ENCODE measurements at places on chromosomes 11 and 22.

DNA sequence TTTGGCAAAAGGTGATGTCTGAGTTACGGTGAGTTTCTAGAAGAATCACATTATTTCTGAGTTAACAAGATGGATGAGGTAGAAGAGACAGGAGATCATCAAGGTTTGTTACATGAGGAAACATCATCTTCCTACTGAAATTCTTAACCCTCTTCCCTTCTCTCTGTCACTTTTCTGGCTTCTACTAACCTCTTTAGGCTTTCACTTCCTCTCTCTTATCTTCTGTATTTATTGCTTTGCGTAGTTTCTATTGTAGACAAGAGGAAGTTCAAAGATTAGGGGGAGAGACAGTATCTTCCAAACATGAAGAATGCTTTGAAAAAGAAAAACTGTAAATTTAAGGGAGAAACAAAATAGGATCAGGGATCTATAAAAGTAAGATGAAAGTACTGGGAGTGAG lies 75.4 kb downstream of the TRPC6 start:
- no peak for DNase-seq

- no peak for DNase-seq
Measured at GRCh38 chr11:64851831-64852351, 7.4 kb upstream of the CDC42BPG start.

- DNase-seq, result no peak
Measured at GRCh38 chr11:112841729-112842128, 119.5 kb upstream of the NCAM1 start.

- peak; percentile 57 for DNase-seq
Measured at GRCh38 chr11:106986261-106986660, 32.0 kb downstream of the GUCY1A2 start.

DNA sequence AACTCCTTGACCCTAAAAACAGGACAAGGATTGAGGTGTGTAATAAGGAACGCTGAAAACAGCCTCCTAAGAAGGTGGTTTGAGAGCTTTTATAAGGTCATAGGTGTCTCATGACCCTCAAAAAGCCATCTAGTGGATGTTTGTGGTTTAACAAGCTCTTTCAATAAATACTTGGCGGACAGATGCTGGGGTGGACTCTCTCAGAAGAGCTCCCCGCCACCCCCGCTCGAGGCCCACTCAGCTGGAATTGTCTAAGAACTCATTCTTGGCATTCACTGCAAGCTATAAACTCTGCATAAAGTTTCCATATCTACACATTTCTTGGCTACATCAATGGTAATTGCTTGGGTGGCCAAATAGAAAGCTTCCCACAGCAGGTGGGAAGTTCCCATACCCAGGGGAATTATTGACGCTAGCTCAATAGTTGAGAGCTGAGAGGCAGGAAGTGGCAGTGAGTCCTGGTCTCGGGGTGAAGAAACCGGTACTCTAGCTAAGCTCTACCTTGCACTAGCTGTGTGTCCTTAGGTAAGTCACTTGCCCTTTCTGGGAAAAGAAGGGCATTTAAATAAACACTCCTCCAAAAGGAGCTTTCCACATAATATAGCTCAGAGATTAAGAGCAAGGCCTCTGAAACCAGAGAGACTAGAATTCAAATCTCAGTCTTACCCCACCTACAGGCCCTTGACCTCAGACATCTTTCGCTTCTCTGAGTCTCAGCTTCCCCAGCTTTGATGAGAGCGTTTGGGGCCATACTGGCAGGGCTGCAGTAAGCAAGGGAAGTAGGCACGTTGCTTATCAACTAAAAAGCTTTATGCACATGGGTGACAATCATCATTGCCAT lies 6.4 kb downstream of the MS4A15 start:
- no peak for DNase-seq

DNA sequence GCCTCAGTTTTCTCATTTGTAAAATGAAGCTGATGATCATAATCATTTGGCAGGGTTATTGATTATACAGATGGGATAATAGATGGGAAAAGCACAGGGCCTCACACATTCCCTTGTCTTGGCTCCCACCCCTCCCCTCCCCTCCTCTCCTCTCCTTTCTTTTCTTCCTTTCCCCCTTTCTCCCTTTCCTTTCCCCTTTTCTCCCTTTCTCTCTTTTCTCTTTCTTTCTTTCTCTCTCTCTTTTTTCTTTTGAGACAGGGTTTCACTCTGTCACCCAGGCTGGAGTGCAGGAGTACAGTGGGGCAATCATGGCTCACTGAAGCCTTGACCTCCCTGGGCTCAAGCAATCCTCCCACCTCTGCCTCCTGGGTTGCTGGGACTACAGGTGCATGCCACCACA lies 161.0 kb upstream of the NARS2 start:
- DNase-seq, result no peak

GRCh38 chr11:1546536-1547466 lies 25.3 kb downstream of the DUSP8 start:
- DNase-seq, result peak; percentile 11

- DNase-seq, result no peak
Measured at GRCh38 chr22:20430101-20430719, 7.4 kb downstream of the SCARF2 start.

DNA sequence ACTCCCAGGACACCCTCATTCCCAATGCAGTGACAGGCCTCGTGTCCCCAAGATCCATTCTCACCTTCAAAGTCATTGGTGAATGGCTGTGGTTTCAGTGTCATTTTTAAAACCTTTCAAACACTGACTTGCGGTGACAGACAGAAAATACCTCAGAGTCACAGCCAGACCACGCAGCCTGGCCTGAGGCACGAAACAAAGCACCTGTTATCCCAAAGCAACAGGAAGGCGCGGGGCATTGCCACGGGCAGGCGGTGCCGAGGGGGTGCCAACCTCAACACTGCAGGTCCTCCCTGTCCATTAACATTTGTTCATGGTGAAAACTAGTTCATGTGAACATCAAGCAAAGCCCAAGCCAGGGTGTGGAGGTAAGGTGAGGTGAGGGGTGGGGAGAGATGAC lies 38.2 kb downstream of the RPUSD4 start:
- no peak for DNase-seq

- DNase-seq, result no peak
Measured at GRCh38 chr11:75813124-75813523, 1.9 kb upstream of the UVRAG start.

GRCh38 chr11:14669958-14670357 lies 26.4 kb downstream of the PDE3B start:
- DNase-seq, result no peak

- DNase-seq, result no peak
Measured at GRCh38 chr11:113880971-113881370, 5.6 kb upstream of the USP28 start.

- no peak for DNase-seq
Measured at GRCh38 chr11:68116974-68117373, 4.2 kb downstream of the CHKA start.

DNA sequence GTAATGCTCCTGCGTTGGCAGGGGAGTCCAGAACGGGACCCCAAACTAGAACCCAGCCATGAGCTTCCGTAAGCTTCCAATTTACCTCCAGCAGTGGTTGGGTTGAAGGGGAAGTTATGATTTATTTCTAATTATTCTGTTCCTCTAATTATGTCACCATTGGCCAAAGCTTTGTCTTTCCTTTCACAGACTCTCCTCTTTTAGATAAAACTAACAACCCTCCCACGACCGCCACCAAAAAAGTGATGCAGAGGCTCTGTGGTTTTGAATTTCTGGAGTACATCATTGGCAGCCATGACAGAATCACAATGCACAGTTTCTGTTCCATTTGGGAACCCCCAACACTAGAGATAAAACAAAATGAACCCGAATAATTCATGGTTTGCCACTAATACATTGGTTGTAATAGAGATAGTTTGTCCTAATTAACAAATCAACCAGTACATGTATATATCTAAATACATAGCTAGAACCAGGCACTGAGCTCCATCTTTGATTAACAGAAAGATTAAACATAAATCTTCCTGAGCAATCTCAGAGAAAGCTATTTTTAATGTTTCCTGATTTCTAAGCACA lies 64.3 kb downstream of the ETS1 start:
- DNase-seq, result no peak

DNA sequence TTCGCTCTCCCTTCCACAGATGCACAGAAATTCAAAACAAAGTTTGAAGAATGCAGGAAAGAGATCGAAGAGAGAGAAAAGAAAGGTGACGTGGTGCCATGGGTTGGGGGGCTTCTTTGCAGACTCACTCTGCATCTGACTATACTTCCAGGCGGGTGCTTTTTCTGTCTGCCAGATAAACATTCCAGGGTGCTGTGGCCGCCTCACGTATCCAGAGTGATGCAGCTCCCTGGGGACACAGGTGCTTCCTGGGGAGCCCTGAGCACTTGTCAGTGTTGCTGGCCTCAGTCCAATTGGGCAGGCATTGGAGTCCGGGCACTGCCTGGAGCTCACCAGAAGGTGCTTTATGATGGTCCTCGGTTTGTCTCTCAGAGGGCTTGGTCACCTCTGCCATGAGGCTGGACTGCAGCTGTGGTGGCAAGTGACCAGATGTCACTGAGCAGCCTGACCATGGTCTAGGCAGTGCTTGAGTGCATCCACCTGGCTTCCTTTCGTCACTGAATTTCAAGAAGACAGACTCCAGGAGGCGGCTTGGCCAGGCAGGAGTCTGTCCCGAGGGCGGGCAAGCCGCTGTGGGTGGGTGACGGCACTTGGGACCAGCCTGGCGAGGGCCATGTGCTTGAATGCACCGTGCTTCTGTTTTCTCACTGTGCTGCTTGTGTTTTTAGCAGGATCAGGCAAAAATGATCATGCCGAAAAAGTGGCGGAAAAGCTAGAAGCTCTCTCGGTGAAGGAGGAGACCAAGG lies 5.1 kb upstream of the ZDHHC8 start:
- DNase-seq, result no peak

GRCh38 chr11:71495286-71496230 lies 31.5 kb upstream of the KRTAP5-7 start:
- DNase-seq, result no peak

DNA sequence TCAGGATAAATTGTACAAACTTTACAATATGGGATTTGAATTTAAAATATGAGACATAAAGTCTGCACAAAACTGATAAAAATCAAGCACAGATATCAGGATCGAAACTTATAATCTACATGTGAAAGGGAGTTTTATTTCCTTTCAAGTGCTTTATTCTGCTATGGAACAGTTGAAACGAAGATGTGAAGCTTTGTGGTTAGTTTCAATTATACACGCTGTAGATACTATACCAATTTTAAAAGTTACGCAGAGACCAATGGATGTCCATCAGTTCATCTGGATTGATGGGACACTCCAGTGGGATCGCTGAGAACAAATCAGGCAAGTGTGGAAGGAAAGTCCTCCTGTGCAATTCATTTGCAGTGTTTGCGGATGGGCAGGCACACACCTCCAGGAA lies 34.5 kb upstream of the CAT start:
- no peak for DNase-seq

- no peak for DNase-seq
Measured at GRCh38 chr11:114796954-114797721, 118.8 kb downstream of the NXPE2 start.

Data from skin of body (tissue), 3 donors.